ENCODE measurements at places on chromosomes 3 and 15.

DNA sequence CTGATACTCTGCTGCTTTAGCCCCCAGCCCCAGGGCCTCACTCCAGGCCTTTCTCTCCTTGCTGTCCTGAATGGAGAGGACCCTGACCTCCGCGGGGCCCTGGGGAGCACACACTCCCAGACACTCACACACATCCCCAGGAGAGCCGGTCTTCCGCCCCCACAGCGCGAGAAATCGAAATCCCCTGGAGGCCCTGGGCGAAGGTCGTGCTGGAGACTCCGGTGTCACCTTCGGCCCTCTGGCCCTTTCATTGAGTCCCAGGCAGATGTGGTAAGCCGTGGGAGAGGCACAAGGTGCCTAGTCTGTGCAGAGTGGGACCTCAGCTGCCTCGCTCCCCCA is 848 bp upstream of the GOLGA8B start:
- no peak for DNase-seq

- DNase-seq: no peak
These were observed 16.5 kb downstream of the RAB11A start for GRCh38 chr15:65885668-65886218.

- no peak for DNase-seq
These were observed 11.2 kb downstream of the BOC start for GRCh38 chr3:113222451-113223086.

- DNase-seq: no peak
These were observed 19.7 kb downstream of the BLOC1S6 start for GRCh38 chr15:45606841-45607240.

DNA sequence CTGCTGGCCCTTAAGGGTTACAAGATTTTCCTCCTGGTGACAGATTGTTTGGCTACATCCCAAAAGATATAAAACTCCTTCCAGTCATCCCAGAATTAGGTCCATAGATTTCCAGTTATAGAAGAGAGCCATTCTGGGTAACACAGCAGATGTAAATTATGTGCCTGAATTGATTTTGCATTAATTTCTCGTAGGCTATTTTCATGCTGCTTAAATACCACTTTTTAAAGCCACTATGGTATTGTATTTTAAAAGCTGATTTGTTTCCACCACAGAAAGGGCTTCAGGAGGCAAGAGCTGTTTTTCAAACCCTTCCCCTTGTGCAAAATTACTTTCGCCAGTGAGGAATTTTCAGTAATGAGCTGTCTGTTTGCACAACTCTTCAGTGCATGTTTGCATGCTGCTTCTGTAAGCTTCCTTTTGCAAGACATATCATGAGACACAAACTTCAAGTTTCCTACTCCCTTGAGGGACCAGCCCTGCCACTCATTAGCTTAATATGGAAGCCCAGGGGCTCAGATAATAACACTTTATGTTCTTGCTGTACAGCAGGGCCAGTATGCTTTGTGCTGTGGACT is 105.4 kb upstream of the TNIK start:
- peak; percentile 60 for DNase-seq

Measured in adipocyte (in vitro differentiated cells).